ENCODE measurements at places on chromosomes 1 and 21.

- peak; percentile 78 for DNase-seq
Observed at GRCh38 chr1:26378088-26378878, 5.7 kb upstream of the ZNF683 start.

DNA sequence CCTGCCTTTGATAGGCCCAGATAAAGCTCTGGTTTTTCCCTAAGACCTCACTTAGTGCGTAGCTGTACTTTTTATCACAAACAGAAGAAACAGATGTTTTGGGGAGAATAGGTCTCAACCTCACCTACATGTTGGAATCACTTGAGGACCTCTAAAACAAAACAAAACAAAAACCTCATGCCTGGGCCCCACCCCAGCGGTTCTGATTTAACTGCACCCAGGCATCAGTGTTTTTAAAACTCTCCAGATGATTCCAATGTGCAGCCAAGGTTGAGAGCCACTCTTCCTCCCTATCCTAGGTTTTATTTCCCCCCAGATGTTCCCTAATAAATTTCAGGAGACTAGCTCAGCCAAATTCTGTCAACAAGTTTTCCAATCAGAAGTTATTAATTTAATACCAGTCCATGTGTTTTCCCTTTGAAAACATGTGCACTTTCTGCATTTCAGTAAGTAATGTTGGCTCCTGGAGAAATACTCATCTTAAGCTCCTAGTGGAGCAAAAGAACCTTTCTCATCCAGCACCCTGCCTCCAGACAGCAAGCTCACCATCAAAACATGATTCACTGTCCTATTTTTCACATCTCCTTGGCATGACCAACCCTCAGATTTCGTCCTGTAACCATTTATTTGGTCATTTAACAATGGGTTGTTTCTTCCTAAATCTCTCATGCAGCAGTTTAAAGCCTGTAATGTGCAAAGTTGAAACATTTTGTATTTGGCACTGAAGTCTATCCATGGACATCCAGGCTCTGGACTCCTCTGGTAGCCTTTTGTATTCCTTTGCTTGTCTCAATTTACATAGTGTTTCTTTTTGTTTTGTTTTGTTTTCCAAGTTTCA, 27.5 kb downstream of the LRRC8C start:
- no peak for DNase-seq

GRCh38 chr1:10337436-10337835, 61.4 kb upstream of the PGD start:
- DNase-seq: no peak

GRCh38 chr21:15332572-15332971, 267.8 kb upstream of the NRIP1 start:
- no peak for DNase-seq

DNA sequence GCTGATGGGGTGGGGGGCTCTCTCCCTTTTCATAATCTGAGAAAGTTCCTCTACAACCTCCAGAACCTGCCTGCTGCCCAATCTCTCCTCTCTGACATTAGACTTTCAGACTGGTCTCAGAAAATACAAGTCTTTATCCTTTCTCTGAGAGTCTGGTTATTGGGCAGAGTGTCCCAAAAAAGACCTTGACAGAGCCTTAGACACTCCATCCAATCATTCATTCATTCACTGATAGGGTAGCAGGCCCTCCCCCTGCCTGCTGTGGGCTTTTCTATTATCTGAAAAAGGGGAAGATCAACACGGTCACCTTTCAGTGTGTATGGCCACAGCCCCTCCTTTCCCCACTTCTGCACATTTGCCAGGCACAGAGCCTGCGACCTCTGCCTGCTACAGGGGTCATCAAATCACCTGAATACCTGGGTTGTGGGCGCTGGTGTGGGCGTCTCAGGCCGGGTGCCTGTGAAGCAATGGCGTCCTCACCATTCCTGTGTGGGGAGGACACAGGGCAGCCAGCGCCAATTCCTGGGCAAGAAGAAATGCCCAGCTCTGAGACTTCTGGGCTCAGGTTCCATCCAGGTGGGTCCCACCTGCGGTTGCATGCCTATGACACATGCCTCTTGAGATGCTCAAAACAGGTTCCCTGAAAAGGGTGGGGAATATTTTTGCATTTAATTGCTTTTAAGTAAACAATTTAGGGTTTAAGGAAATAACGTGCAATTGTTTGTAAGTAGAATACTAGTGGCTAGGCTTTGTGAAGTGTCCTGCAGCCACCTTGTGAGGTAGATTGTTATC, 52.8 kb downstream of the ELK4 start:
- DNase-seq: no peak
